ENCODE measurements at places on chromosomes 11 and 22. TPM values are rescaled to one million over a fixed set of nuclear protein-coding genes. Genes with fewer than 3 reads are reported as not detected.

Gene FAM111B
- total RNA-seq: 5.4 TPM

Gene PRR5L
- total RNA-seq: 7.5 TPM

- peak overlapping the region; percentile 98 for H3K27ac ChIP-seq
- no peaks in the 10 kb centered on the region for H3K27me3 ChIP-seq
- H3K4me1 ChIP-seq: peaks cover 21% of the 10 kb centered on the region
- no peaks in the 10 kb centered on the region for H3K36me3 ChIP-seq
- no peak for DNase-seq
- no peak overlapping the region for H3K4me3 ChIP-seq
Measured at GRCh38 chr11:61962213-61963015, 5.0 kb downstream of the FTH1 start.

DNA sequence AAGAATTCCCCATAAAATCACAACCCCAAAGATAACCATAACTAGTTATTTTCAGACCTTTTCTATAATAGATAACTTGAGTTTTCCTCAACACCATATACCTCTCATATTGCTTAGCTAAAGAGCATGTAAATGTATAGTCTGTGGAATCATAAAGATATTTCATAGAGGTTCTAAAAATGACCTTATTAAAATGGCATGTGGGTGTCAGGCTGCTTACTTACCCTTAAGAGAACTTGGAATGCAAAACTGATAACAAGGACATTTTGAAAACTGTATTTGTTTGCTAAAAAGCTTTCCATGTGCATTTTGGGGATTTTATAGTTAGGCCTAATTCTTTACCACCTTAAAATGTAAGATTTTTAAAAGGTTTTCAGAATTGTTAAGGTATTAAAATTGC lies 4.7 kb downstream of the SIK2 start:
- no peak overlapping the region for H3K27ac ChIP-seq
- H3K27me3 ChIP-seq: no peaks in the 10 kb centered on the region
- peaks cover 10% of the 10 kb centered on the region for H3K4me1 ChIP-seq
- no peaks in the 10 kb centered on the region for H3K36me3 ChIP-seq

- H3K27ac ChIP-seq: peak overlapping the region; percentile 31
- H3K4me1 ChIP-seq: peaks cover 8% of the 10 kb centered on the region
- H3K4me3 ChIP-seq: no peak overlapping the region
Measured at GRCh38 chr22:39437791-39438704, 18.8 kb upstream of the MGAT3 start.
